ENCODE measurements at places on chromosomes 16 and 17.

DNA sequence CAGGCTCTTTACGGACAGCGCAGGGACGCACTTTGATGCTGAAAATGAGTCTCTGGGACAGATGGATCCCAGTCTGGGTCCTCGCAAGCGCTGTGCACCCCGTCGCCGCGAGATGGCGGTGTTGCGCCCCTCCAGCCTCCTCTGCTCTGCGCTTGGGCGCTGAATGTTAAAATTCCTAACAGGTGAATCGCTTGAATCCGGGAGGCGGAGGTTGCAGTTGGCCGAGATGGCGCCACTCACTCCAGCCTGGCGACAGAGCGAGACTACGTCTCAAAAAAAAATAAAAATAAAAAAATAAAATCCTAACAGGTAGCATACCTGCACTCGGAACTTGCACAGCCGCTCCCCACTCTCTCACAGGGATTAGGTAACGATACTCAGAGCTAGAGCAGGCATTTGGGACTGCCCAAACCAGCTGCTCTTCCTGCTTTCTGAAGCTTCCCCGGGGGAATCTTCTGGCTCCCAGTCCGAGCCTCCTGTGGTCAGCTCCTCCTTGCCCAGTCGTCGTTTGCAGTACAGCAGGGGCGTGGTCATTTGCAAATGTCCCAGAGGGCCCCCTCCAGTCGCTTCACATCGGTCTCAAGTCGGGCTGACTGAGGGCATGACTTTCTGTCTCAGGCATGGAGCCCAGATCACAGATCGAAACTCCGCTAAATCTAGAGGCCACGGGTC is 26.2 kb upstream of the OSGIN1 start:
- peak; percentile 77 for DNase-seq

DNA sequence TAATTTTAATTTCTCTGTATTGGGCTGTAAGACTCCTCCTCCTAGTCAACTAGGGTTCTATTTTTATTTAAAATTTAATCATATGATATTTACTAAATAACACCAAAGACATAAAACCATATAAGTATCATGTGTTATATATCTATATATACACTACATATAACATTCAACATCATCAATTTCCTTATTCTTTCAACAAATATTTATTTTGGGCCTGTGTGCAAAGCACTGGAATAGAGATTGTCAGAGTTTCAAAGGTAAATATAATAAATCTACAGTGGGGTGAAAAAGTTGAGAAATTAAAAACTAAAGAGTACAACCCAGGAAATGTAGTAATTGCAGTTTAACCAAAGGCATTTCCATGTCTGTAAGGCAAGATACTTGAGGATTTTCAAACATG is 364.0 kb downstream of the CA10 start:
- DNase-seq, result no peak

DNA sequence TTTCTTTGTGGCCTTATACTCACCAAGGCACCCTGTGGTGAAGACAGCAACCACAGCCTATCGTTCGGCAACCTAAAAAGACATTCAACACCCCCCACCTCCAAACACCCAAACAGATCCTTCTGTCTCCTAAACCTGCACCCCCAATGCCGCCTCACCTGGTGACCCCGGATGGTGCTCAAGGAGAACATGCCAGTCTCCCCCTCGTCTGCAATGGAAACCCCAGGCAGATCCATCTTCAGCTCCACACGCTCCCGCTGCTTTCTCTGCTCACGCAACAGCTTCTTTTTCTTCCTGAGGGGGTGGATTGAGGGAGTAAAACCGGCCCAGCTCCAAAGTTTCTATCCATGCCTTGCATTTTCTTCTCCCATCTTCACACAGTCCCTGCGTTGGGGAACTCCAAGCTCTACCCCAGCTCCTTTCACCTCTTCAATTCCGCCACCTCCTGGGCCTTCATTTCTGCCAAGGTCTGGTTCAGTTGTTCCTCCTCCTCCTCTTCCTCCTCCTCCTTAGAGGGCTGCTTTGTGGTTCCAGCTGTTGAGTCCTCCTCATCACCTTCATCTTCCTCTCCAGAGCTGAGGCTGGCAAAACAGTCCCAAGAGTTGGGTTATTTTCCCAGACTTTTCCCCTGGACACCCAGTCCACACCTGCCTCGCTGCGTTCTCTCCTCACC is 3.4 kb upstream of the PSMC5 start:
- DNase-seq, result no peak

DNA sequence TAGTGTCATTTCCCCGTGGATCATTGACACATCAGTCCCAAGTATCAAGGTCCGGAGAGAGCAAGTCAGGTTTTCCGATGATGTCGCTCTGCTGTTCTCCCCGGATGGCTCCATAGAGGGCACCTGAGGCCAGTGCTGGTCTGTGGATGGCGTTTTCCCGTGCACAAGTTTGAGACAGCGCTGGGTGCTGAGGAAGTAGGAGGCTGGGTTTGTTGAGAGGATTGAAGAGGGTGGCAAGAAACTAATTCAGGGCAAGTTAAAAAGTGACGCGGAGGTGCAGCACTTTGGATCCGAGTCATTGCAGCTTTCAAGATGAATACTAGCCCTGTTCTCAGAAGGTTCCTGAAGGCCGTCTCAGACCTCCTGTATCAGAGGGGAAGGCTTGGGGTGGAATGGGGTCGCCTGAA is 7.7 kb downstream of the NUBP1 start:
- DNase-seq, result no peak

GRCh38 chr16:56547949-56548567 is 16.8 kb upstream of the MT4 start:
- no peak for DNase-seq

GRCh38 chr16:1812732-1813163 is 13.9 kb downstream of the HAGH start:
- no peak for DNase-seq

Data from SW 1271 (cell line).